ENCODE measurements at places on chromosomes 3 and 15.

- no peak for DNase-seq
These were observed 3.6 kb downstream of the TAGLN3 start for GRCh38 chr3:112002096-112002971.

- DNase-seq = no peak
These were observed 35.7 kb downstream of the CLK3 start for GRCh38 chr15:74651242-74651741.

DNA sequence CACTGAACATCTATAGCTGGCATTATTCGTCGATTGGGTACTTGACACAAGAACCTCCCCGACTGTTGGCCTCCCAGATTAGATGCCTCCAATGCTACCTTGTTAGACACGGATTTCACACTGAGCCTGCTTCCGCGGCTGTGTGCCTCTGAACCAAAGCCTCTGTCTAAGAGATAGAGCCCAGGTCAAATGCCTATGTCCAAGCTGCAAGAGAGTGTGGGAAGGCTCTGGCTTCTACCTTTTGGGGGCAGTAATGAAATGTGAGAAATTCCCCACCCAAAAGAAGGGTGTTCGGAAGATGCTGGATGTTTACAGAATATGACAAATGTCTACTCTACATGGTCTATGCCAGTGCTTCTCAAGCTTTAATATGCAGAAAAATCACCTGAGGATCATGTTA is 2.0 kb upstream of the RPUSD2 start:
- no peak for DNase-seq

DNA sequence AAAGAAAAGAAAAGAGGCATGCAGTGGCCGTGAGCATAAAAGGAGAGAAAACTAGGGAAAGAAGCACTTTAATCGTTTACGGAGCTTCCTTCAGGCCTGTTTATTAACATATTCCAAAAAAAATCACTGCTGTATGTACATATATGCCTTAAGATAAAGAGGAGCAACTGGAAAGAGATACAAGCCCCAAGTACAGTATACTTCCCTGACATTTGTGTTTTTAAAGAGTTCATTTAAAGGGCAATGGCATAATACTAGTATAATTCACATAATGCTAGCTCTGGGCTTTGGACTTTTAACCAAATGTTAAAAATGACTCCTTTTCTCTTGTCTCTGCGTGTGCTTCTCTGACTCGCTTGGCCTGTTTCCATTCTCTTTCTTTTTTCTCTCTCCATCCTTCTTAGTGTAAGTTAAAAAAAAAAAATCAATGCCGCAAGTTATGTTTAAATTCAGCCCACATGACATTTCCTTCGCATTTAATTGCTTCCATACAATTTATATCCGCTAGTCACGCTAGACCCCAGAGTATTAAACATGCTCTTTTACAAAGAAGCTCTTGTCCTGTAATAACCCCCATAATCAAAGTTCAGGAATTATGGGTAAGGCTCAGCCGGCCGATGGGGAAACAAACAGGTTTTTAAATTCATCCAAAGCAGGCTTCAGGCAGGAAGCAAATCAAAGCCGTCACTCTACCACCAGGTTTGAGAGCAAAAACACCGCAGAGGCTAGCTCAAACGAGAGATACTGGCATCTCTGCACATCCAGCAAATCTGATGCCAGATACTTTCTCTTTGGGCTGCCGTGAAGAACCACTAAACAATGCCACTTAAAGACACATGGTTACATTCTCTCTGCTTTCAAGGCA is 19.4 kb downstream of the WWTR1 start:
- no peak for DNase-seq

DNA sequence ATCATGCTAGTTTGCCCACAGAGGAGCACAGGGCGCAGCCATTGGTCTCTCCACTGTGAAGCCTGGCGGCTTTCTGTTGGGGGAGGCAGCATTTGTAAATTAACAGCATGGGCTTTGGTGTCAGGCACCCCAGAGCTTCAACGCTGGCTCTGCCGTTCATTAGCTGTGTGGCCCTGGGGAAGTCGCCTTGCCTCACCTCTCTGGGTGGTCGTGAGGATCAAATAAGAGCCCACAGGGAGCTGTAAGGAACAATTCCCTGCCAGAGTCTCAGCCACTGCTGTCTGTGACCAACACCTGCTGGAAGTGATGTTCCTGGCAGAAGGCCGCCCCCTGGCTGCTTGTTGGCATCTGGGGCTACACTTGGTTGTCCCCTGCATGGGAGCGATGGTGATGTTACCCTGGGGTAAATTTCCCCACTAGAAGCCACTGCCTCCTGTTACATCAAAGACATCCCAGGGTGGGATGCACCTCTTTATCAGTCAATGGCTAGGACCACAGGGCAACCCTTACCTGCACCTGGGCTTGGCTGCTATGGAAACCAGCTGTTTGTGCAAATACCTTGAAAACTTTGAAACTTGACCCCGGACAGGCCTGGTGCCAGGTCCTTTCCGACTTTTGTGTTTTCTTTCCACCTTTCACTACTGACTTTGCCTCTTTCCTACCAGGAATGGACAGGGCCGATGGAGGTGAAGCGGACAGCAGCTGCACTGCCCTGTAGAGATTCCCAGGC is 36.9 kb downstream of the DNASE1L3 start:
- DNase-seq = no peak

GRCh38 chr15:90165659-90166489 is 35.3 kb upstream of the SEMA4B start:
- no peak for DNase-seq

- DNase-seq = no peak
These were observed 74.3 kb downstream of the LARS2 start for GRCh38 chr3:45462522-45463265.

GRCh38 chr3:172163320-172163719 is 123.9 kb downstream of the FNDC3B start:
- DNase-seq = no peak

DNA sequence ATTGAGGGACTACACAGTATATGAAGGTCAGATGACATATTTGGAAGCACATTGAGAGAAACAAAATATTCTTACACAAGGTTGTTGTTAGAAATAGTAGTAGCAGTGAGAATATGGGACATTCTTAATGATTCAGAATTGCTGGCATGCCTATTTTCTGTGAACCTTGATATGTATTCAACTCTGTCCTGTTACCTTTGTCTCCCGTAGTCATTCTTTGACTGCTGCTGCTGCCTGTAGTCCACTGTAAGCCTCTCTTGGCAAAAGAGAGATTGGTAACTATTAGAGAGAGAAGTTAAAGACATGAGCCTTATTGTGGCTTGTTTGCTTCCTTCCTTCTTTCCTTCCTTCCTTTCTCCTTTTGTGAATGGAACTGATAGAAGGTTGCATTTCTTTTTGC is 64.5 kb downstream of the TCF12 start:
- DNase-seq = no peak

DNA sequence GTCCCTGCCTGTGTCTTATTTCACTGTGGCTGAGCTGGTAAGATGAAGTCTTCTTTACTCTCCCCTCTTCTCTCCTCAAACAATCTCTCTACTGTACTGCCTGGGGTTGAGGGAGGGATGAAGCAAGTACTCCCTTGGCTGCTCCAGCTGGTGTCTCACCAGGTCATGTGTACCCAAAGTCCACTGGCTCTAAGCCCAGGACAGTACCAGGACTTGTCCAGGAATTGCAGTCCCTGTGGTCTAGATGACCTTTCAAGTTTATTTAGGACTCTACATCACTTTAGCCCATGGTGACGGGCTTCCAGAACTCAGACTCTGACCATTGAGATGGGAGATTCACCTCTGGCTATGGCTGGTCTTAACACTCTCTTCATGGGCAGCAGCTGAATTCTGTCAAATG is 17.5 kb upstream of the SLC27A2 start:
- no peak for DNase-seq

GRCh38 chr3:196406811-196407470 is 25.3 kb downstream of the UBXN7 start:
- DNase-seq = no peak

- no peak for DNase-seq
These were observed 202.7 kb upstream of the SLC2A2 start for GRCh38 chr3:171229173-171229572.

Measured in activated naive CD4-positive, alpha-beta T cell (primary cell).